Activated CD4-positive, alpha-beta T cell treated with anti-CD3 and anti-CD28 coated beads, Interleukin-2, amount 50 U/mL, for 4 hours (primary cell): ENCODE measurements at places on chromosomes 7 and 10.

- DNase-seq: no peak
These were observed 1.8 kb downstream of the LRCH4 start for GRCh38 chr7:100584054-100584682.

DNA sequence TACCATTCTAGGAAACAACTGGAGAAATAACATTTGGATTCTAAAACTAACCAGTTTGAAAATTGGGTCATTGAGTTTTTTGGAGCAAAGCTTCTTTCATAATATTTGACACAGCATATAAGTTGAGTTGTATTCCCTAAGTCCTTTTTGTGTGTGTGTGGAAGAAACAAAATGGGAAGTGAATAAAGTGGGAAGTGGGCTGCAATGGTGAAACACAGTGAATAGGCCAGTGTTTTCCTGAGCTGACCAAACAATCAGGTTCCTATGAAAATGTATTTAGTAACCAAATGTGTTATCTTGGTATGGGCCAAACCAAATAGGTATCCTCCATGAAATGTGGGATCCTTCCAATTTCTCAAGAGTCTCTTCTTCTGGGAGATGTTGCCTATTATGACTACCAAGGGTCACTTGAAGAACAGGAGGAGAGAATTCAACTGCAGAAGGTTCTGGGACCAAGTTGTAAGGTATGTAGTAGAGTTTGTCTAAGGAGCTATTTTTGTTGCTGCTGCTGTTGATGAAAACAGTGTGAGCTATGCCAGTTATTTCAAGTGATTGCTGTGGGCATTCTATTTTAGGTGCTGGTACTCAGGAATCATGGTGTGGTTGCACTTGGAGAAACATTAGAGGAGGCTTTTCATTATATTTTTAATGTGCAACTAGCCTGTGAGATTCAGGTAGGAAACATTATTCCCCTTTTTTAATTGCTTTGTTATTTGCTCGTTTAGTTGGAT lies 88.3 kb upstream of the MXI1 start:
- no peak for DNase-seq

DNA sequence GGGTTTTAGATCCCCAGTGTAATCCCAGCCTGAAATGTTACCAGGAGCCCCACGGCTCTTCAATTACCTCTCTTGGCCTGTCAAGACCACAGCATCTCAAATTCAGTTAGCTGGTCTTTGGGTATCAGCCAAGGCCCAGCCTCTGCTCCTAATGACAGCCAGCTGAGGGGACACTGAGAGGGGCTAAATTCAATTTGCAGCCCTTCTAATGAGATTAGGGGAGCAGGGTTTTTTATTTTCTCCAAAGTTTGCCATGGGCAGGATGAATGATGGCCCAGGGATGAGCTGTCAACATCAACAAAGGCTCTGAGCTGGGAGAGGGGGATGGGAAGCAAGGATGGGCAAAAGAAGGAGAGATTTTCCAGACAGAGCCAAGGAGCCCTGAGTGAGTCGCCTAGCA lies 116.8 kb upstream of the TBX20 start:
- DNase-seq: no peak

DNA sequence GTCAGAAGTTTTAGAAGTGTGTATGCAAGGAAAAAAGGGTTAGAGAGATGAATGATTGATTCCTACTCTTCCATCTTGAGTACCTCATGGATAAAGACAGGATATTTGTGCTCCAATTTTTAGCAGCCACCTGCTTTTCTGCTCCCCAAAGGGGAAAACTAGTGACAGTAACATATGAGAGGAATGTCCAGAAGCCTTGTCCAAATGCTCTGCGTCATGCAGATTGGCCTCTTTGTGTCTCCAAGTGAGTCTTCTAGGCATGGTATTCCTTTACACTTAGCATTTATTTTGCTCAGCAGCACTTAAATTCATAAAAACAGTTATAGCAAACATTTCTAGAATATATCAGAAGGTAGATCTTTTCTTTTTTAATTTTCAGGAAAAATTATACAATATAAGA lies 306.8 kb downstream of the CNTNAP2 start:
- no peak for DNase-seq

DNA sequence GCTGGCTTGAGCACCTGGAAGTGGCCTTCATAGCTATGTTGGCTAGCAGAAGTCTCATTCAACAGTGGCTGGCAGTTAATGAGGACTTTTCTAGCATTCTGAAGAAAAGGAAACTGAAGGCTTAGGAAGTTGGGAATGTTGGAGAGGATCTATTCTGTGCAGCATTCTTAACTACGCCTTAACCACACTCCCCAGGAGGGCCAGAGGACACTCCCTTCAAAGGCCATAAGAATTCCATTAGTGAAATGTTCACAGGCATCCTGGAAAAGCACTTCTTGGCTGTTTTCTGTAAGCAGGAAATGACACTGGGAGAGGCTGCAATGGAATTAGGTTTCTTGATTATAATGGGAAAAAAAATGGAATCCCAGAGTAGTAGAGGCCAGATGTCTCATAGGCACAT lies 188.9 kb downstream of the ARHGAP12 start:
- no peak for DNase-seq
